Activated naive CD8-positive, alpha-beta T cell treated with anti-CD3 and anti-CD28 coated beads, Interleukin-2, amount 50 U/mL, for 24 hours (primary cell): ENCODE measurements at places on chromosomes 1 and 21.
A peak's percentile ranks its signal among the peaks of the same experiment; 100 is the strongest.

DNA sequence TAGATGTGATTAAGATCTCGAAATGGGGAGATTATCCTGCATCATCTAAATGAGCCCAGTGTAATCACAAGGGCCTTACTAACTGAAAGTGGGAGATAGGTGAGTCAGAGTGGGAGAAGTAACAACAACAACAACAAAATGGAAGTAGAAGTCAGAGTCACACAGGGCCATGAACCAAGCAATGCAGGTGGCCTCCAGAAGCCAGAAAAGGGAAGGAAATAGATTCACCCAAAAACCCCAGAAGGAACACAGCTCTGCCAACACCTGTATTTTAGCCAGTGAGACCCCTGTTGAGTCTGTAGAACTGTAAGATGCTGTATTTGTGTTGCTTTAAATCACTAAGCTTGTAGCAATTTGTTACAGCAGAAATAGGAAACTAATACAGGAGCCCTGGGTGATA lies 4.1 kb downstream of the TAGLN2 start:
- DNase-seq = no peak

GRCh38 chr1:74943046-74943445 lies 191.1 kb upstream of the LHX8 start:
- DNase-seq = no peak

DNA sequence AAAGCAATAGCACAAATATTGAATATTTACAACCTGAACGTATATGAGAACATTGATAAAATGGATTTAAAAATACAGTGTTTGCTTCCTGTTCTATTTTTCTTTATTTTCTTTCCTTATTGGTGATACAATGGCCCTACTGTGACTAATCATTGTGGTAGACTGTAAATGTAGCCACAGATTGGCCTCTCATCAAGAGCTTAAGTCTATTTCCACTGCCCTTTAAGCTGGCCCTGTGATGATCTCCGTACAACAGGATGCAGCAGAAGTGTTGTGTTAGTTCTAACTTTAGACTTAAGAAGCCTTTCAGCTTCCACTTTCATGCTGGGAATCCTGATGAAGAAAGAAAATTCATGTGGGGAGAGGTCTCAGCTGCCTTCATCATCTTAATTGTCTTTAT lies 285.6 kb upstream of the B3GALT2 start:
- no peak for DNase-seq

DNA sequence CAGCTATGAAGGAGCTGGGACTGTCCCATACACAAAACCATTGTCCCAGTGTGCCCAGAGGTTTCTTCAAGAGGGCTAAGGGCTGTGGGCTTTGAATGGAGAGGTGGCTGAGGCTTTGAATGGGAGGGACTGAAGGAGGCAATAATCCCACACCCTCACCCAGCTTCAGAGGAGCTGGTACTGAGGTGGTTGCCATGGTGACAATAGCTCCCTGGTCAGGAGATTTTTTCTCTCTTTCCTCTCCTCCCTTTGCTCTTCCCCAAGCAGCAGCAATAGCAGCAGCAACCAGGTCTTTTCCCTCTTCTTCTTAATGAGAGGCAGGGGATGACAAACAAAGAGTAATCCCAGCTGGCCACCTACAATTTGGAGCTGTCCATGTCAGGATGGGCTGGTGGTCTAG lies 1.6 kb downstream of the HPCAL4 start:
- no peak for DNase-seq

DNA sequence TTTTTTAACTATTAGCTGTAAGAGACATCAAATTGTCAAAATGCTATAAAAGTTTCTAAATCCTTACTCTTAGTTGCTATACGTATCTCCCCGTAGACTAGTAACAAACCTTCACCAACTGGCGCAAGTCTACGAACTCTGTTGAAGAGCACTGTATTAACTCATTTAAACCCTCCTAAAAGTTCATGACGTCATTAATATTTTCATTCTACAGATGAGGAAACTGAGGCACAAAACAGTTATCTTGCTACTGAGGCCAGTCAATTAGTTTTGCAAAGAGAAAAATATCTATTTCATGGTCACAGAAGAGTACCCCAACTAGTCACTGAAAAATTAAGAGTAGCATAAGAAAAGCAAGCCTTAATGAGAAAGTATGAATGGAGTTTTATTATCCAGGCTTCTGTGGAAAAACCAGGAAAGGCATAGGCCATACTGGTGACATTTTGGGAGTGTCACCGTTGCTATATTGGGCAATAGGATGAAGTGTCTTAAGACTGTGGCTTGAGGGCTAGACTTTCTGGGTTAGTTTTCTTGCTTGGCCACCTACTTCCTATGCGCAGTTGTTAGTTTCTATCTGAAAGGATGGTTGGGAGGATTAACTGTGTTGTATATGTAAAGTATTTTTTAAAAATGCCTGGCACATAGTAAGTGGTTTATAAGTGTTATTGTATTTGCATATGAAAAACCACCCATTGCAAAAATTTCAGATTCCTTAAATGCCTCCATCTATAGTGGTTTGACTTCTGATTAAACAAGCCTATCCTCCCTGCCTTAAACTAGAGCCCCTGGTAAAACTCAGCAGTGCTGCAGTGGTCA lies 52.4 kb upstream of the SYT14 start:
- DNase-seq = no peak

DNA sequence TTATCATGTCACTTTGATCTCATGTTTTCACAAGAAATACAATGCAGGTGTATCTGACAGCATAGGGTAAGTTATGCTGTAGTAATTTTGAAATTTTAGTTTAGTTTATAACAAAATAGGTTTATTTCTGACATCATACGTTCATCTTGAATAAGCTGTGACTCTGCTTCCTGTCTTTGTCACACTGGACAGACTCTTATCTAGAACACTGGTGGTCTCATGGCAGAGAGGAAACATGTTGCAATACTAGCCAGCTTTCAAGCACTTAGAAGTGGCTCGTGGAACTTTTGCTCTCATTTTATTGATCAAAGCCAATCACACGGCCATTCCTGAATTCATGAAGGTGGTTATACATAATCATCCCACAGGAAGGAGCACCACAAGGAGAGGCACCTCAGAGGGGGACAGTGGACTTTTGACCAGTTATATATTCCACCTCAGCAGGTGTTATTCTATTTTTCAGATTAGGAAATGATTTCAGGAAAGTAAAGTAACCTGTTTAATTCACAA lies 46.5 kb downstream of the CYP2J2 start:
- no peak for DNase-seq

DNA sequence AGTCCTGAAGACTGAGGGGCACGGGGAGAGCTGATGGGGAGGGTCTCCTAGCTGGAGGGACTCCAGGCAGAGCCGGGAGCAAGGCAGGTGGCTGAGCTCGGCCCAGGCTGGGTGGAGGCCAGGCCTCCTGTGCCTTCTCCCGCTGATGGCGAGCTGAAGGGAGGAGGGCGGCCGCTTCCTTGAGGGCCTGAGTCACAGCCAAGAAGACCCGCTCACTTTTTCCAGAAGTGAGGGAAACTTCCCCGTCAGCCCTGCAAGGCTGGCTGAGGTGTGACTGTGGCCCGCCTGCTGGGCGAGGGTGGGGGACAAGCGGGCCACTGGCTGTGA lies 1.7 kb upstream of the VWA1 start:
- peak; percentile 77 for DNase-seq

DNA sequence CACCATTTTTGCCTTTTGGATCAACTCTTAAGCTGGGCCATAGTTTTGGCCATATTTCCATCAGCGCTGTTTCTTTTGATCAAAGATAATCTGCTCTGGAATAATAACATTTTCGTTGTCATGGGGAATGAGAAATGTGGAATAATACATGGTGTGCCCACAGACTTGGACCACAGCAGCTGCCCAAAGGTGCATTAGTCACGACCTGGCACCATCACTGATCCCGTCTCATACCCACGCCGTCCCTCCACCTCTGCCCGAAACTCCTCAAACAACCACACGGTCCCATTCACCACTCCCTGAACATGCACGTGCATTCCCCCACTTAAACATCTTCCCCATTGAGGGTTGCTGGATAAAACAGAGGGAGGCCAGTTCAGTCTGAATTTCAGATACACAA lies 76.9 kb downstream of the SLC66A1 start:
- no peak for DNase-seq

GRCh38 chr1:99603699-99604560 lies 42.0 kb upstream of the PALMD start:
- DNase-seq = no peak

DNA sequence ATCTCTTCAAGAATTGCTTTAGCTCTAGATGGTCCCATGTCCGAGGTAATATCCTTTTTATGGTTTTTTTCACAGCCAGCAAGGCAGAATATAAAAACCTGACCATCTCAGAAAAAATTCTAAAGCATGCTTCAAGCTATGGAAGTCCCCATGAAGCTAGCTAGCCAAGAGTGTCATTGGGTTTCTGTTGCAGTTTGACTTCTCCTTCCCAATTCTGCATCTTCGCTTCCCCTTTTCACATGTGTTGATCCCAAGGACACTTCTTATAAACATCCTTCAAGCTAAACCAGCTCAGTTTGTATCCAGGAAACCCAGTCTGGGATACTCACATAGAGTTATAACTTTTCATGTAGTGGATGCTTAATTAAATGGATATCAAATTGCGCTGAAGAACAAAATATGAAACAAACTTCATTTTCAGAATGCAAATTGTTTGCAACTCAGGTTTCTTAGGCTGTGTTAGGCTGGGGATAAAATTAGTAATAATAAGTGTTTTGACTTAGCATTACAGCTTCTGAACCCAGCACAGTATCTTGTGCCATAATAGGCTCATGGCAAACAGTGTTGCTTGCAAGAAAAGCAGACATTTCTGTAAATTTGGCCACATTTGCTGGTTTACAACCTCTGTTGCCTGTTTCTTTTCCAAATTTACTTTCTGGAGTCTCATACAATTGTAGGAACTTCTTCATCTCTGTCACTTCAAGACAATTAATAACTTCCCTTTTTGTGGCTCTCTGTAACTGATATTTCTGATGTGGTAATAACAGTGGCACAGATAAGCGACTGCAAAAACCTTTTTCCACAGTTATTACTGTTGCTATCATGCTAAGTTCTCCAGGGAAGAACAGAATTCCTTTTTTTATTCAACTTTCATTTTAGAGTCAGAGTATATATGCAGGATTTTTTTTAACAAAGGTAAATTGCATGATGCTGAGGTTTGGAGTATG lies 53.2 kb downstream of the NCAM2 start:
- no peak for DNase-seq

DNA sequence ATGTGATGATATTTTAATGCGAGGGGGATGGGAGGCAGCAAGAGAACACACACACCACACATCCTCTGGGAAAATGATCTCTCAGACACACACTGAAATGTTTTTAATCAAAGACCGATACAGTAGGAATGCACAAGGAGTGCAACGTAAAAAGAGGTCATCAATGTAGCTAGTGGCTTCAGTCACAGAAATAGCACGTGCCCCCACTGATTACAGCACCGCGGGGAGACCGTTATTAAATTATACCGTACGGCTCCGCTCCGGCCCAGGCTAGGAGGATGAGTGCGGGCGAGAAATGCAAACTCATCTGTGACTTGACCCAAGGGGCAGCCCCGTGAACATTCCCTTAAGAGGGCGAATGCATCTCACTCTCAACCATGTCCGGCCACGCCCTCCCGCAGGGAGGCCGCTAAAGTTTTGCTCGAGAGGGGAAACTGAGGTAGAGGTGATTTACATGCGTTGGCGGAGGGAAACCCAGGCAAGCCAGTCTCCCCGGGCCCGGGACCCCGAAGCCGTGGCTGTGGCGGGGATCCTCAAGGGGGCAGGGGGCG lies 552 bp downstream of the UBR4 start:
- peak; percentile 79 for DNase-seq

- DNase-seq = no peak
Measured at GRCh38 chr1:51313961-51314777, 16.2 kb downstream of the TTC39A start.

GRCh38 chr1:182071924-182072323 lies 10.4 kb upstream of the ZNF648 start:
- no peak for DNase-seq

DNA sequence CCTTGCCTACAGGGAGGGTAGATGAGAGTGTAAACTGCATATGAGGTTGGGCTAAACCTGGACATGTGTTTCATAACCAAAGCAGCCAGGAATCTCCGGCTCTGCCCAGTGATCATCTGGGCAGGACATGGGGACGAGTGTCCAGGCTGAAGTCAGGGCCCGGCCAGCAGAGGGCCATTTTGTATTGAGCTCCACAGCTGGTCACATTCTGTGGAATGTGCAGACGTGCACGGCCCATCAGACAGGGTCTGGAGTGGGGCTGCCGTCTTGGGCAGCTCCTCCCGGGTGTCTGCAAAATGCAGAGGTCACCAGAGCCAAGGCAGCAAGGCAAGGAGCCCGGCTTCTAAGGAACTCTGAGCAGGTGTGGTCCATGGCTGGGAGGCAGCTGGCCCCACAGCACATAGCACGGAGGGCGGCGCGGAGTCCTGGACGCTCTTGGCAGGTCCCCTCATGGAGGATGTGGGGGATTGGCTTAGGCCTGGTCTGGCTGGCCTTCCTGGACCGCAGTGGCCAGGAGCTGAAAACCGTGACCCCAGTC lies 6.2 kb downstream of the LRRC3 start:
- no peak for DNase-seq

- DNase-seq = peak; percentile 30
Measured at GRCh38 chr1:165403835-165404482, 41.0 kb downstream of the RXRG start.

- peak; percentile 41 for DNase-seq
Measured at GRCh38 chr1:107782217-107782845, 182.6 kb downstream of the VAV3 start.

DNA sequence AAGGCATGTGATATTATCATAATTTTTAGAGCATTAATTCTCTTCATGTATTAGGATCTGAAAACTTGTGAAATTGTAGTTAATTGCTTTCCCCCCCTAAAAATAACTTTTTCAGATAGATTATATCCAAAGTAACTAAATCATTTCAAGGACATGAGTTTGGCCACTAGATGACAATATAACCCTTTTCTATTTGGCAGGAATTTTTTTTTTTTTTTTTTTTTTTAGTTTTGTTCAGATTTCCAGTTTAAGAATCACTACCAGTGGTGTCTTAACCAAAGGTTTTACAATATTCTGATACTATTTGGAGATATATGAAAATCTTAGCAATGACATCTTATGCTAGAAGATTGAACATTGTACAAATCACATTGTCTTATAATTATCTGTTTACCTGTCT lies 370.8 kb downstream of the AMY1C start:
- no peak for DNase-seq

GRCh38 chr1:200724064-200724463 lies 14.6 kb upstream of the CAMSAP2 start:
- no peak for DNase-seq

DNA sequence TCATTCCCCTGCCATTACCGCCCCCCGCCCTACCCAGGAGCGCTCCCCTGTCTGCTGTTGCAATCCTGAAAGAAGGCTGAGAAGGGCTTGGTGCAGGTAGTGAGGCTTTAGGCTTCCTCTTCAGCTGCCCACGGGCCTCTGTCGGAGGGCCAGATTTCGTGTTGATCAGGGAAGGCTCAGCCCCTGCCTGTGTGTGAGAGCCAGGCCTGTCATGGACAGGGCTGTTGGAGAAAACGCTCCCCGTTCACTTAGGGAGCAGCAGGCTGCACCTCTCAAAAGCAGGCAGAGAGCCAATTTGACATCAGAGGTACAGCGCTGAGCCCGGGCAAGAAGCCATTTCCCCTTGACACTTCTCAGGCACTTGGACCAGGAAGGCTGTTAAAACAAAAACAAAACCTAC lies 19.0 kb downstream of the TEX35 start:
- no peak for DNase-seq

- no peak for DNase-seq
Measured at GRCh38 chr1:172895050-172895460, 155.7 kb downstream of the TNFSF18 start.

GRCh38 chr1:188043536-188044245 lies 1214.9 kb downstream of the PLA2G4A start:
- DNase-seq = no peak

- DNase-seq = peak; percentile 14
Measured at GRCh38 chr1:108533351-108534083, 26.4 kb upstream of the EEIG2 start.

- no peak for DNase-seq
Measured at GRCh38 chr1:244642988-244643387, 9.9 kb upstream of the DESI2 start.
